ENCODE measurements at places on chromosomes 3 and 15. TPM values are rescaled to one million over a fixed set of nuclear protein-coding genes. Genes with fewer than 3 reads are reported as not detected.

Gene ASB14
- not detected for total RNA-seq

GRCh38 chr3:64518950-64519349 lies 168.8 kb downstream of the ADAMTS9 start:
- DNase-seq = no peak

GRCh38 chr15:57599296-57599810 lies 7.6 kb downstream of the MYZAP start:
- no peak for DNase-seq

GRCh38 chr15:86573476-86573875 lies 493.8 kb downstream of the AGBL1 start:
- no peak for DNase-seq

- no peak for DNase-seq
These were observed 24.0 kb upstream of the LIPC start for GRCh38 chr15:58407778-58408177.

GRCh38 chr3:77376511-77376910 lies 336.6 kb downstream of the ROBO2 start:
- no peak for DNase-seq

GRCh38 chr3:99662838-99663570 lies 24.6 kb downstream of the COL8A1 start:
- no peak for DNase-seq

All from ureter (tissue), 1 donor.